ENCODE measurements at places on chromosomes 6 and 20. TPM values are rescaled to one million over a fixed set of nuclear protein-coding genes. Genes with fewer than 3 reads are reported as not detected.

DNA sequence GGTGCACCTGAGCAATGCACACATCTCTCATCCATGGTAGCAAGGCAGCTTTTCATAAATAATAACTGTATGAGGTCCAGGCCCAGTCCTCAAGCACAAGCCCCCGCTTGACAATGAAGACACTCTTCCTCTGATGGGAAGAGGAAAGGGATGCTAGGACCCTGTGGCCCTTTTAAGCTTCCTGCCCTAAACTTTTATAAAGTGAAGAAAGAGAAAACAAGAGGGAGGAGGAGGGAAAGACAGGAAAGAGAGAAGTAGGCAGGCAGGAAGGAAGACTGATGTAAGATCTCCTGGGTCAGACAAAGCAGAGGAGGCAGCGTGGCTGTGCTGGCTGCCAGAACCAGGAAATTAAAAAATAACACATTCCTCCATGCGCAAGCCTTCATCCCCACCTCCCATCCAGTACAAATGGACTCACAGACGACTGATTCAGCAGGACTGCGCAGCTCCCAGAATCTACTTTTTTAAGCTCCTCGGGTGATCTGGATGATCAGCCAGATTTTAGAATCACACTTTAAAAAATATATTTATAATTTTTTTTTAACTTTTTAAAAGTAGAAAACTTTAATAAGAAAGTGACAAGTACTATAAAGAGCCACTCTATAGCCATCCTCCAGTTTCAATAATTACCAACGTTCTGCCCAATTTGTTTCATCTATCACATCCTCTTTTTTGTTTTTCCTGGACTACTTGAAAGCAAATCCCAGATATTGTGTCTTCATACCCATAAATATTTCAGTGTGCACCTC is 16.5 kb downstream of the TNFAIP3 start:
- DNase-seq: peak; percentile 32

HLA-DRB5 gene
- not detected for total RNA-seq

DNA sequence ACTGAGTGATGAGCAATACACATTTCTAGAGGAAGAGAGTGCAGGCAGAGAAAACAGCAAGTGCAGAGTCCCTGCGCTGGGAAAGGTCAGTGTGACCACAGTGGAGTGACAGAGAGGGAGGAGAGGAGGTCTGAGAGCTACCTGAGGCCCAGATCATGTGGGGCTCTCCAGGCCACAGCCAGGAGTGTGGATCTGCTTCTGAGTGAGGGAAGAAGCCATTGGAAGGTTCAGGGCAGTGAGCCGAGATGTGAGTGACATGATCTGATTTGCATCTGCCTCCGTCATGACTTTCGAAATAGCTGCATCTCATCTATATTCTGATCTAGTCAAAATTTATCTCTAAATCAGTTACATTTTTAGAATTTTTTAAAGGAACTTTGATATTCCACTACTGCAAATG is 367.1 kb downstream of the PREX1 start:
- no peak for DNase-seq

DNA sequence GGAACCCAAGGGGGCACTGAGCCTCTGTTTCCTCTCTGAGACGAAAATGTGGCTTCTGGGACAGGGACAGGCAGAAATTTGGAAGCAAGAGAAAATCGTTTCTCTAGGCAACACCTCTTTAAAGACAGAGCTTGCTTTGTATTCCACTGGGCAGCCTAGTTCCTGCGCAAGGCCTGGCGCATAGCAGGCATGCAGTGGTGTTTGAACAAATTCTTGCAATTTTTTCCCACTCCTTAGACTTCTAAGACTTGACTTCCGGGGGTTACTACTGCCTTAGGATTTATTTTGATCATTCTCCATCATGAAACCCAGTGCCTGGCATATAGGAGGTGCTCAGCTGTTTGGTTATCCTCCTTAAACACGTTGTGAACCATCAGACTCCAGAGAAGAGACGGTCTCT is 249.0 kb upstream of the KCNG1 start:
- no peak for DNase-seq

GRCh38 chr6:107124934-107125348 is 9.6 kb upstream of the BEND3 start:
- DNase-seq: no peak

TSPO2 gene
- total RNA-seq: not detected

DNA sequence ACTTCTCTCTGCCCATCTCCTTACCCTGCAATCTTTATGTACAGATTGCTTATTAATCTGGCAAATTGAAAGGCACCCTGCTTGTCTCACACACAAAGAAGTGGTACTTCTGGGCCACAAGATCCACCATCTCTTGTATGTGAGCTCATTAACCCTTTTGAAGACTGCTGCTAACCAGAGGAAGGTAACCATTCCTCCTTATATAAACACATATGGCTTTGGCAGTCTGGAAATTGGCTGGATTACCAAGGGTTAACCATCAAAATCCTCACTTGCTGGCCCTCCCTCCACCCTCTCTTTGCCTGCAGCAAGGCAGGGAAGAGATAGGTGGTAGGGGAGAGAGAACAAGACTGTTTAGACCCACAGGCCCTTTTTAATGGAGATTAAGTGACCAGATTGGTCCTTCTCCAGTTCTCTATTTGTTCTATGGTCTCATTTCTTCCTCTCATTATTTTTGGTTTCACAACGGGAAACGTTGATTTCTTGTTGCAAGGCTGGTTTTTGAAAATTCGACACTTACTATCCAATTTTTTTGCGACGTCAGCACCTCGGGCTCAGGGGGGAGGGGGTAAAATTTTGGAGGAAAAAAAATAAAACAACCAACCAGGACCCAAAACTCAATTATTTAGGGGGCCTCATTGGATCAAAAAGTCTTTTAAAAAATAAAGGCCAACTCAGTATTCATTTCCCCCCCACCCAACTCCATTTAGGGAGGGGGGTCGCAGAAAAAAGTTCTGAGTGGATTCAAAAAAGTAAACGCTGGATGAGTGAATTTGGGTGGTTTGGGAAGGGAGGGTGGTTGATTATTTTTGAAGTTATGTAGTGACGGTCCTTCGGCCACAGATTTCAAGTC is 859 bp downstream of the PPP1R10 start:
- no peak for DNase-seq

DNA sequence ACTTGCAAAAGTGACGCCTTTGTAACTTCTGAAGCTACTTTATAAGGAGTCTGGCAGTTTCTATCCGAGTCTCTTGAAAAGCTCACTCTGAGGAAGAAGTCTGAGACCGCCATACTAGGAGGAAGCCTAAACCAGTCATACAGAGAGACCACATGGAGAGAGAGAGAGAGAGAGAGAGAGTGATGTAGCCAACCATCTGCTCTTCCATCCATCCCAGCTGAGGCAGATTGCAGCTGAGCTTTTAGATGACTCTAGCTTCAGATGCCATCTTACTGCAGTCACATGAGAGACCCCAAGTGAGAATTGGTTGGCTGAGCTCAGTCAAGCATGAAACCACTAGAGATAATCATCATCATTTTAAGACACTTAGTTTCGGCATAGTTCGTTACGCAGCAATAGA is 15.0 kb upstream of the DTNBP1 start:
- DNase-seq: no peak

DNA sequence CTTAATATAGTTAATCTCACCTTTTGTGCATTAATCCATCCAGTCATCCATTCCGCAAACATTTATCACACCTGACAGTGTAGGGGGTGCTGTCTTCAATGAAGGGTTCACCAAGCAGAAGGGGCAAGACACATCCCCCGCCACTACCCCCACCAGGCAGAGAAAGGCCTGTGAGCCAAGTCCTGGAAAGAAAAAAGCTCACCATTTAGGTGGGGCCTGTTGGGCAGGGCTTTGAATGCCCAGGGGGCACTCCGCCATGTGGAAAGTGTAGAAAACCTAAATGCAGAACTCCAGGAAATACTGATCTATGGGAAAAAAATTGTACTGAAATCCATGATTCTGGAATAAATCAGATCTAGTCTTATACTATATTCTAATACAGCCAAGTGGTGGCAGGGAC is 4.8 kb upstream of the STX16 start:
- DNase-seq: no peak

GRCh38 chr20:17863209-17863576 is 105.4 kb downstream of the SNX5 start:
- DNase-seq: no peak

GRCh38 chr6:33610779-33611732 is 10.1 kb upstream of the ITPR3 start:
- no peak for DNase-seq

RAET1E gene
- total RNA-seq: 0.07 TPM

- no peak for DNase-seq
Measured at GRCh38 chr20:49281913-49282467, 4.1 kb upstream of the ZNFX1 start.

BPIFB4 gene
- total RNA-seq: not detected

GRCh38 chr6:139659196-139659595 is 284.7 kb upstream of the CITED2 start:
- no peak for DNase-seq

OVOL2 gene
- not detected for total RNA-seq

LHFPL5 gene
- total RNA-seq: not detected

GRCh38 chr6:121901432-121901831 is 466.0 kb downstream of the GJA1 start:
- no peak for DNase-seq

DNA sequence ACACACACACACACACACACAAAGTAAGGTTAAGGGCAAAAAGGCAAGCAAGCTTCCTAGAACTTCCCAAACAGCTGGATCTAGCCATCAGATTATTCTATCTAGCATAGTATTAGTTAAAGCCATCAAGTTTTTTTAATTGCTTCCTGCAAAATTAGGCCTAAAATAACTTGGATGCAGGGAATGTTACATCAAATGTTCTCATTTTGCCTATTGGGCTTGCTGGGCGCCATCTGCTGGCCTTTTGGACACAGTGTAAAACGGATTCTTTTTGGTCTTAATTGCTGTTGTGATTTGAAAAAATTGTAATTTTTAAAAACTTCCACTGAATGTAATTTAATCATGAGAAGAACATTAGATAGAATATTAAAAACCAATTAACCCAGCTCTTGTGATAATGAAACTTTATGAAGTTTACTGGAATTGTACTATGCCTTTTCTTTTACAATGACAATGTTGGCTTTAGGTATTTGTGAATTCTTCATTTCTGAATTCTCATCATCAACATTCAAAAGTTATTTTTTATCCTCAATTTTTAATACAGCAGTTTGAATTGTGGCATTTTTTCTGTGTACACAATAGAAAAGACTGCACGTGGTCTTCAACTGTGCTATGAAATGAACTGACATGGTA is 6.8 kb downstream of the MKKS start:
- no peak for DNase-seq
